Fibroblast of lung (primary cell): ENCODE measurements at places on chromosomes 6 and 20. TPM values are rescaled to one million over a fixed set of nuclear protein-coding genes. Genes with fewer than 3 reads are reported as not detected.

The FABP7 gene
- total RNA-seq: not detected in 2 replicates

DNA sequence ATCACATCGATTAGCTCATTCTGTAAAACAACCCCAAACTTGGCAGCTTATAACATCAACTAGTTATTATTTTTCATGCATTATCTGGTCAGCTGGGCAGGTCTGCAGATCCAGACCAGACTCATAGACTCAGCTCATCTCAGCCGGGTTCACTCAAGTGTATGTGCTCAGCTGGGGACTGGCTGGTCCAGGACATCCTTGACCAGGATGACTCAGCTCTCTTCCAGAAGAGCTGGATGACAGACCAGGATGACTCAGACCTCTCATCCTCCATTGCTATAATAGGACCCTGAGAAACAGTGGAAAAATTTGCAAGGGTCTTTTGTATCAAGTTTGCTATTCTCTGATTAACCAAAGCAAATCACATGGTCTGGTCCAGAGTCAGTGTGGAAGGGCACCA, 312.5 kb upstream of the PLCB4 start:
- H3K4me1 ChIP-seq: peaks cover 3% of the 10 kb centered on the region
- H3K27me3 ChIP-seq: no peaks in the 10 kb centered on the region
- H3K27ac ChIP-seq: no peak overlapping the region
- peak; percentile 95 for DNase-seq
- no peaks in the 10 kb centered on the region for H3K36me3 ChIP-seq
- no peak overlapping the region for H3K4me3 ChIP-seq

DNA sequence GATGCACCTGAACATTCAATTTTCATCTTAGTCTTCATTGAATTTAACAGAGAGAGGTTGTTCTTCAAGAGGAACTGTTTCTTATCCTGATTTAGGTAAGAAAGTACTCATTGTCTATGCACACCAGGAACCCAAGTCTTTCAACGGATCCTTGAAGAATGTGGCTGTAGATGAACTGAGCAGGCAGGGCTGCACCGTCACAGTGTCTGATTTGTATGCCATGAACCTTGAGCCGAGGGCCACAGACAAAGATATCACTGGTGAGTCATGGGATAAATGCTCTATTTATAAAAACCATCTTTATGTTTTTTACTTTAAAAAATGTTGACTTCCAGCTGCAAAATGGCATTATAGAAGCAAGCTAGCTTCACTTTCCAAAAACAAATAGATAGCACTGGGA, 10.2 kb downstream of the NQO2 start:
- DNase-seq: no peak
- no peaks in the 10 kb centered on the region for H3K36me3 ChIP-seq
- no peaks in the 10 kb centered on the region for H3K27me3 ChIP-seq
- no peak overlapping the region for H3K4me3 ChIP-seq
- H3K27ac ChIP-seq: no peak overlapping the region

DNA sequence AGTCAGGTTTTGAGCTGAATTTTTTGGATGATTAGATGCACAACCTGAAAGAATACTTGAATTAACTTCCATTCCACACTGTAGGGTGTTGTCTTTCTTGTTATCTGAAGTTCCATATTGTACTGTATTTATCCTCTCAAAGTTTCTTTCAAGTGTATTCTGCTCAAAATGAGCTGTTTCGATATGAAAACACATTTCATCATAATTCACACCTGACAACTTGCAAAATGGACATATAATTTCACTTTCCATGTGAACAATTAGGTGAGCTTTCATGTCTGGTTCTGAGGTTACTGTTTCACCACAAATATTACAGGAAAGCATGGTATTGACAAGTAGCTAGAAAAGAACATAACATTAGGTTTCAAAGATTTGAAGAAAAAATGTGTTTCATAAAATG, 1.7 kb downstream of the ZUP1 start:
- no peaks in the 10 kb centered on the region for H3K36me3 ChIP-seq
- peak overlapping the region; percentile 29 for H3K4me3 ChIP-seq
- no peak for DNase-seq

GRCh38 chr6:36912586-36912985, 26.8 kb downstream of the C6orf89 start:
- peak; percentile 84 for DNase-seq
- no peaks in the 10 kb centered on the region for H3K27me3 ChIP-seq
- peaks cover 10% of the 10 kb centered on the region for H3K4me1 ChIP-seq
- H3K27ac ChIP-seq: no peak overlapping the region

DNA sequence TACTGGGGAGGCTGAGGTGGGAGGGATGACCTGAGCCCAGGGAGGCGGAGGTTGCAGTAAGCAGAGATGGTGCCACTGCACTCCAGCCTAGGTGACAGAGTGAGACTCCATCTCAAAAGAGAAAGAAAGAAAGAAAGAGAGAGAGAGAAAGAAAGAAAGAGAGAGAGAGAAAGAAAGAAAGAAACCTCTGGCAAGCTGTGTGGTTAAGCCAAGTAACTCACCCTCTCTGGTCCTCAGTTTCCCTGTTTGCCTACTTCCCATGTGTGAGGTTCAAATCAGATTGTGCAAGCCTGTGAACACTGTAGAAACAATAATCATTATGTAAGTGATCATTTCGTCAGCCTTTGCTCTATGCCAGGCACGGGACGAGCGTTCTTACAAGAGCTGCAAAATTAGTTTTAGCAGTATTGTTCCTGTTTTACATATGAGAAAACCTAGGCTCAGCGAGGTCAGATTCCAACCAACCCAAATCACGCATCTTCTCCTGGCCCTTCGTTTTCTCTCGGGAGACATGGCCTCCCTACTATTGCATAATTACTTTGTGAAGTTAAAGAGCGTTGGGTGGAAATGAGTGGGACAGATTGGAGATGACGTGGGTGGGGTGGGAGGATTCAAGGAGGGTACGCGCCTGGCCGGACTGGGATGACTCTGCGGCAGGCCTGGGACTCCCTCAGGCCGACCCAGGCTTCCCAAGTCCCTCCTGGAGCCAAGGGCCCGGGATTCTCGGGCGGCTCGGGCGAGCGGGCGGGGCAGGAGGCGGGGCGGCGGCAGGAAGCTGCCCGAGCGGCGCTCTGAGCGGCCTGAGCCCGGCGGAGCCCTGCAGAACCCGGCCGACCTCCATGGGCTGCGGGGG, at the start of gene SNX21:
TSS of gene SNX21 (plus strand) at position 770 of the 853 bp plus-strand sequence. CDS start 121 bp downstream, outside the sequence.
- peaks cover 21% of the 10 kb centered on the region for H3K4me1 ChIP-seq
- peak; percentile 94 for DNase-seq
- no peaks in the 10 kb centered on the region for H3K27me3 ChIP-seq
- peak within 1 kb of the TSS; percentile 90 for H3K27ac ChIP-seq

DNA sequence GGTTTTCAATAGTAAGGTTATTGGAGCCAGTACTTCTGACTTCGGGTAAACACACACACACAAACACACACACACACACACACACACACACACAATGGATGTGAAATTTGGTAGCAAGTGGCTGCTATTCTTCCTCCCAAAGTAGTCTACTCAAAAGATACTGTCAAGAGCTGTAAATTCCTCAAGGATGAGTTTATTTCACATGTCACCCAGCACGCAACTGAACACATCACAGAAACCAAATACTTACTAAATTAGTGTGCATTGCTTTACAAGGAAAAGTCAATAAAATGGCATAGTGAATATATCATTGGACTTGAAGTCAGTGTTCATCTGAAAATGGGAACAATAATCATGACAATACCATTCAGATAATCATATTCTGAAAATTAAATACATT, 32.9 kb downstream of the MMUT start:
- H3K36me3 ChIP-seq: no peaks in the 10 kb centered on the region
- H3K4me3 ChIP-seq: no peak overlapping the region
- H3K4me1 ChIP-seq: no peaks in the 10 kb centered on the region

DNA sequence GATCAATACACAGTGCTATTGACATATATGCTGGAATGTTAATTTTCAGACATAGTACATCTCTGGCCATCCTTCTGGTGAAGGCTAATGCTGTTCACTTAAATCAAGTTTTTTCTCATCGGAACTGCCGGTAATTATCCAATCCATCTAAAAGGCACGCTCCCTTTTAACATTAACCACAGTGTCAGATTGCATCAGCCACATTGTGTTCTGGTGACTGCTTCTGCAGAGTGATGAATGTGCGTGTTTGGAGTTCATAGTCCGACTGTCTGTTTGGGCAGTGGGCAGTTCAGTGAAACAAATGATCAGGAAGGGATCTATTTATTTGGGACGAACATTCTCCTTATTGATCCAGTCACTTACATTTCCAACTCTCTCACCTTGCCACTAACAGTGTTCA, 49.5 kb downstream of the SOBP start:
- no peaks in the 10 kb centered on the region for H3K27me3 ChIP-seq
- no peak overlapping the region for H3K27ac ChIP-seq
- no peaks in the 10 kb centered on the region for H3K4me1 ChIP-seq
- peak; percentile 29 for DNase-seq

GRCh38 chr20:20699144-20699543, 13.3 kb downstream of the RALGAPA2 start:
- H3K27me3 ChIP-seq: no peaks in the 10 kb centered on the region
- H3K4me3 ChIP-seq: no peak overlapping the region
- H3K4me1 ChIP-seq: no peaks in the 10 kb centered on the region
- DNase-seq: no peak

DNA sequence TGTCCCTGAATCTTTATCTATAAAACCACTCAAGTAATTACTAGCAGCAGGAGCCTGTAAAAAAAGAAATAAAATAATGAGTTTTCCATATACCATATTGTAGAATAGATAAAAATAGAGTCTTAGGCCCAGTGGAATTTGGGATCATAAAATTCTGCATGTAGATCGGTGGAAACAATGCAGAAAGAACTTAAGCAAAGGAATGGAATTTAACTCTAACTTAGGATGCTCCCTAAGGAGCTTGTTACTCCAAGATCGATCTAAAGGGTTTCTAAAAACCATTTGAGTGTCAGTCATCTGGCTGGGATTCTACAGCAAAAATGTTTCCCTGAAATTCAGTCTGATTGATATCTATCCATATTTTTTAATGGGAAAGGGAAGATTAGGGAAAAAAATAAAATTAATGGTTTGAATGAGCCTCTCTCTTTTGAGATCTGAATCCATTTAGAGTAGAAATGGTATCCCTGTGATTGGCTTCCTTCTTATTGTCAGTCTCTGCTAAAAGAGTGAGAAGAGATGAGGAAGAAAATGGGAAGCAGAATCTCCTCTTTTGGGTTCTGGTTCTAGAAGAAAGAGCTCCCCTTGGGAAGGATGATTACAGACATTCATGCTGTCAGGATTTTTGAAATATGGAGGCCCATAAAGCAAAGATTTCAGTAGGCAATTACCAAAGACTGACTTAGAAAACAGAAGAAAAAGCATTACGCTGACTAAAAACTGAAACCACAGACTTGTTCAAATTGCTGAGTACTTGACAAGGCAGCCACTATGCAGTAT, 564.3 kb upstream of the MARCKS start:
- no peak overlapping the region for H3K4me3 ChIP-seq
- no peak overlapping the region for H3K27ac ChIP-seq
- DNase-seq: peak; percentile 33
- H3K36me3 ChIP-seq: no peaks in the 10 kb centered on the region
- H3K4me1 ChIP-seq: no peaks in the 10 kb centered on the region

GRCh38 chr20:3661060-3661813, 2.0 kb downstream of the GFRA4 start:
- no peaks in the 10 kb centered on the region for H3K36me3 ChIP-seq
- no peak overlapping the region for H3K4me3 ChIP-seq
- H3K4me1 ChIP-seq: no peaks in the 10 kb centered on the region
- H3K27me3 ChIP-seq: peaks cover 33% of the 10 kb centered on the region

- no peaks in the 10 kb centered on the region for H3K36me3 ChIP-seq
- no peaks in the 10 kb centered on the region for H3K27me3 ChIP-seq
- DNase-seq: peak; percentile 91
- no peak overlapping the region for H3K27ac ChIP-seq
- H3K4me1 ChIP-seq: peaks cover 2% of the 10 kb centered on the region
- no peak overlapping the region for H3K4me3 ChIP-seq
Measured at GRCh38 chr6:169536446-169537170, 165.2 kb downstream of the WDR27 start.

GRCh38 chr6:158255989-158256601, 56.2 kb upstream of the TULP4 start:
- no peak overlapping the region for H3K4me3 ChIP-seq
- H3K27me3 ChIP-seq: no peaks in the 10 kb centered on the region
- H3K27ac ChIP-seq: no peak overlapping the region

DNA sequence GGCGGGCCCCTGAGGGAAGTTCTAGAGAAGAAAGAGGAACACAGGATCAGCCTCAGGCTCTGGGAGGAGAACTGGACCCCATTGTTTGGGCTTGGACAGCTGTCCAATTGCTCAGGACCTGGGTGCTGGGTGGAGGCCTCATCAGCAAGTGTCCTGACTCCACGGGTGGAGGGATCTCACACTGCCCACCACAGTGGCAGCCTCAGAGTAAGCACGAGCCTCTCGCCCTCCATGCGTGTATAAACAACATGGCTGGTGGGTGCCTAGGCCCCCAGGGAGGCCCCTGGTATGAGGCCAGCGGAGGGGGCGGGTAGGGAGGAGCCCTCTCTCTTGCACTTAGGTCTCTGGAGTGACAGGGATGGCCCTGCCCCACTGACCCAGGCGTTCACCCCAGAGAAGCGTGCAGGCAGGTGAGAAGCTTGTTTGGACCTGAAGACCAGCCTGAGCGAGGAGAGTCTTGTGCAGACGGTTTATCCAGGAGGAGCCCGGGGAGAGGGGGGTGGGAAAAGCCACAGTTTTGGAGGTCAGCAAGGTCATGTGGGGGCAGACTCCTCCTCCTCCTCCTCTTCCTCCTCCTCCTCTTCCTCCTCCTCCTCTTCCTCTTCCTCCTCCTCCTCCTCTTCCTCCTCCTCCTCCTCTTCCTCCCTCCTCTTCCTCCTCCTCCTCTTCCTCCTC, 41.9 kb upstream of the BHLHE23 start:
- no peak overlapping the region for H3K4me3 ChIP-seq
- no peaks in the 10 kb centered on the region for H3K4me1 ChIP-seq
- H3K27ac ChIP-seq: no peak overlapping the region
- H3K36me3 ChIP-seq: no peaks in the 10 kb centered on the region

DNA sequence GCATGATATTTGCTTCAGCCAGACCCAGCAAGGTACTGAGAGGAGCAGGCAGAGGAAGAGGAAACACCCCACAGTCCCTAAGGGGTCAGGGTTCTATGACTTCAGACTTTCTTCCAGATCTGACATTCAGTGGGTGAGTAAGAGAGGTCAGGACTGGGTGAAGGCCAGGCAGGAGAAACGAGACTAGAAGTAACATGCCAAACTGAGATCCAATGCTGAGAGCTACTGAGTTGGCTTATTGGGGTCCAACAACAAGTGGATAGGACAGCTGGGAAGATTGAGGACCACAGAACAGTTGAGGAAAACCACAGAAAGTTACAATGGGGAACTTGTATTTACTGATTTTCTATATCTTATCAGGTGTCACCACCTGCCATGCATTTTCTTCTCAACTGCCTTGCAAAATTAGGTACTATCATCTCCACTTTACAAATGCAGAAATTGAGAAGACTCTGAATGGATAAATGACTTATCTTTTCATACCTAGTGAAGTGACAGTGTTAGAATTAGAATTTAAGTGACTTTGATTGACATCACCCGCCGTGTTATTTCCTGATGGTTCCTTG, 43.8 kb upstream of the HIVEP1 start:
- no peaks in the 10 kb centered on the region for H3K36me3 ChIP-seq
- no peak overlapping the region for H3K27ac ChIP-seq
- H3K27me3 ChIP-seq: no peaks in the 10 kb centered on the region
- no peak for DNase-seq

GRCh38 chr6:163243083-163243482, 171.4 kb upstream of the QKI start:
- no peak overlapping the region for H3K4me3 ChIP-seq
- H3K36me3 ChIP-seq: no peaks in the 10 kb centered on the region
- H3K4me1 ChIP-seq: no peaks in the 10 kb centered on the region
- no peak for DNase-seq
- H3K27ac ChIP-seq: no peak overlapping the region
- no peaks in the 10 kb centered on the region for H3K27me3 ChIP-seq
